H1 (cell line): ENCODE measurements at places on chromosomes 1 and 21. TPM values are rescaled to one million over a fixed set of nuclear protein-coding genes. Genes with fewer than 3 reads are reported as not detected.

- H3K4me1 ChIP-seq, result no peaks in the 10 kb centered on the region
- DNase-seq, result no peak
- no peaks in the 10 kb centered on the region for H3K27me3 ChIP-seq
- no peak overlapping the region for H3K4me3 ChIP-seq
Observed at GRCh38 chr1:3024019-3024418, 2.8 kb downstream of the ACTRT2 start.

- DNase-seq, result no peak
- H3K36me3 ChIP-seq, result no peaks in the 10 kb centered on the region
- no peak overlapping the region for H3K4me3 ChIP-seq
- H3K27me3 ChIP-seq, result peaks cover 7% of the 10 kb centered on the region; the same call in 1 of the 2 replicates
- no peak overlapping the region for H3K27ac ChIP-seq
Observed at GRCh38 chr1:111275079-111275478, 15.6 kb upstream of the CHIA start.

DNA sequence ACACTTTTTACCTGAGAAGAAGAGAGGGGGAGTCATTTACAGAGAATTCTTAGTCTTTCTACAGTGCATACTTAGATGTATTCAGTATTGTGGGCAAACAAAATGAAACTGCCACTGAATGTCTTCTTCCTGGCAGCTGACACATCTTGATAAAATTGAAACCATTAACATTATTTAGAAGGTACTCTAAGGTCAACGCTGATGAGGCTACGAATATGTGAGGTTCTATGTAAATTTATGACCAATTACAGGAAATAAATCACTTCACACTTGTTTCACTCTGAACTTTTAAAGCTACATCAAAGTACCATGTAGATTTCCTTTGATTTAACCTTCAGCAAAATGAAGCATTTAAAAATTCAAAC is 51.3 kb upstream of the GFI1 start:
- no peak for DNase-seq
- no peaks in the 10 kb centered on the region for H3K36me3 ChIP-seq
- no peak overlapping the region for H3K27ac ChIP-seq
- H3K4me3 ChIP-seq, result no peak overlapping the region
- H3K4me1 ChIP-seq, result no peaks in the 10 kb centered on the region
- H3K27me3 ChIP-seq, result no peaks in the 10 kb centered on the region

DNA sequence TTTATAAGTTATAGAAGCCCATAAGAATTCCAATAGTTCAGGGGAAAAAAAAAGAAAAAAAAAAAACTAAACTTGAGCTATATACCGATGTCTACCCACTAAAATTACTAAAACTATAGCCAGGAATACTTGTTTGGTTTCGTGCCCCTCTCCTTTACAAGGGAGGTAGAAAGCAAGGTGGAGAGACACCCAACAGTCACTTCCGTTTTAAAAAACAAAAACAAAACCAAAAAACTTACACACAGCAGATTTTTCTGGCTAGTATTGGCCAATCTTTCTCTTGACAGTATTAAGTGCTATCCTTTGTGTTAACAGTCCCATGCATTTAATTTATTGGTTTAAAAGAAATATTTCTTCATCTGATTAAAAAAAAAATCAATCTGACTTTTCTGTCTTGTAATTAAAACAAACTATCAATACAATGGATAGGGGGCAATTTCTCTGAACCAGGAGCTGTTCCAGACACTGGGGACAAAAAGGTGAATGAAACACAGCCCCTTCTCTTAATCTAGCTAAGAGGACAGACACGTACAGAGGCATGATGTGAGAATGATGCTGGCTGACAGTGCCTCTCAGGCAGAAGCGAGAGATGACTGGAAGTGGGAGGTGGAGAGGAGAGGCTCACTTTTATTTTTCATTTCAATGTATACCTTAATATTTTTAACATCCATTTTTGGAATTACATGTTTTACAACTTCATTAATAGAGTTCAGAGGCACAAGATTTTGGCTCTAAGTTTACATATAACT is 214.8 kb downstream of the RERE start:
- peaks cover 11% of the 10 kb centered on the region for H3K4me1 ChIP-seq
- H3K27me3 ChIP-seq, result no peaks in the 10 kb centered on the region

- H3K4me1 ChIP-seq, result no peaks in the 10 kb centered on the region
- H3K4me3 ChIP-seq, result no peak overlapping the region
- H3K27ac ChIP-seq, result no peak overlapping the region
Observed at GRCh38 chr1:117029685-117030084, 28.1 kb downstream of the CD101 start.

GRCh38 chr1:192958871-192959270 is 100.3 kb downstream of the UCHL5 start:
- no peak for DNase-seq
- H3K4me1 ChIP-seq, result no peaks in the 10 kb centered on the region
- H3K27me3 ChIP-seq, result no peaks in the 10 kb centered on the region

Gene CALML6
- polyA plus RNA-seq, result 0.54 and 0.96 TPM in 2 replicates
